ENCODE measurements at places on chromosomes 3 and 15.

GRCh38 chr15:32834156-32834555 is 116.4 kb downstream of the GREM1 start:
- no peak overlapping the region for H3K4me3 ChIP-seq
- H3K36me3 ChIP-seq: no peaks in the 10 kb centered on the region
- H3K4me1 ChIP-seq: peaks cover 7% of the 10 kb centered on the region
- peak; percentile 23 for DNase-seq
- no peaks in the 10 kb centered on the region for H3K27me3 ChIP-seq

DNA sequence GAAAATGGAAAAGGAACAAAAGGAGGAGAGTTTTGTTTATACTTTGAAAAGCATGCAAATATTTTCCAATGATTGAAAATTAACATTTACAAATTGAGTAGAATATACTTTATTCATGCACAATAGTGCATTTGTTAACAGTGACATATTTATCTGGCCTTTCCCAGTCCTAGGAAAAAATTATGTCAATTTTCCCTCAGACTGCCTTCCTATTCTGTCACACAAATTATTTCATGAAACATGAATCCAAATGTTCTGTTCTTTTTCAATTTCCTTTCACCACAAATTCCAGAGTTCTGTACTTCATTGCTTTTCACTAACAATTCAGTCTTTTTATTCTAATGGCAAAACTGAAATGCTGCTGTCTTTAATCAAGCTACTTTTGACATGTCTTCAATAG is 945.1 kb downstream of the ROBO1 start:
- no peak overlapping the region for H3K4me3 ChIP-seq
- H3K27me3 ChIP-seq: no peaks in the 10 kb centered on the region
- no peaks in the 10 kb centered on the region for H3K36me3 ChIP-seq
- no peaks in the 10 kb centered on the region for H3K4me1 ChIP-seq
- DNase-seq: no peak

- no peak overlapping the region for H3K4me3 ChIP-seq
- no peak overlapping the region for H3K27ac ChIP-seq
- H3K27me3 ChIP-seq: no peaks in the 10 kb centered on the region
- no peaks in the 10 kb centered on the region for H3K36me3 ChIP-seq
- DNase-seq: no peak
Measured at GRCh38 chr3:21927261-21927660, 176.3 kb upstream of the ZNF385D start.

- DNase-seq: no peak
- H3K36me3 ChIP-seq: no peaks in the 10 kb centered on the region
- peaks cover 17% of the 10 kb centered on the region for H3K4me1 ChIP-seq
- no peaks in the 10 kb centered on the region for H3K27me3 ChIP-seq
Measured at GRCh38 chr3:42161050-42161935, 70.1 kb downstream of the TRAK1 start.

DNA sequence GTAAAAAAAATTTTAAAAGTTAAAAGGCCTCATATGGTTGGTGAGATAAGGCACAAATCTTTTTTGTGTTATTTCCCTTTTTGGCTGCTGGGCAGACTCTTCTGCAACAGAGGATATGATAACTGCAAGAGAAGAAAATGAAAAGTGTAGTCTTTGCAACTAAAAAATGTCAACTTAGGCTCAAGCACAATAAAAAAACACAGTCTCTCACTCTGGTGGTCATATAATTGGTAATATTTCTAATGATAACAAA is 15.4 kb downstream of the COMMD2 start:
- H3K27me3 ChIP-seq: no peaks in the 10 kb centered on the region
- H3K4me3 ChIP-seq: no peak overlapping the region

DNA sequence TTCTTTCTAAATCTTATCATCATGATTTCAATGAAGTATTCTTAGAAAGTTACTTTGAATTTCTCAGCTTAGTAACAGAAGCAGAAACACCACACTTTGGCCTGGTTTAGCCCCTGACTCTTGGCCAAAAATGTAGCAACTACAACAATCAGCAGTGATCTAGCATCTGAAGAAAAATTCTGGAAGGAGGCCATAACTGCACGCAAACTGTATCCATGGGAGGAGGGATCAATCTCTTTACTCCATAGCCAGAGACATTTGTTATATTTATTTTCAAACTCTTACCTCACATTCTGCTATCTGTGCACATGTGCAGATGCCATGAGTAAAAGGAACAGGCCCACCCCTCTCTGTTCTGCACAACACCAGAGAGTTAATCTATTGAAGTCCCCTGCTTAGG is 251.0 kb upstream of the P2RY1 start:
- no peaks in the 10 kb centered on the region for H3K4me1 ChIP-seq
- no peak overlapping the region for H3K4me3 ChIP-seq
- no peaks in the 10 kb centered on the region for H3K36me3 ChIP-seq
- DNase-seq: no peak
- H3K27me3 ChIP-seq: no peaks in the 10 kb centered on the region

- no peaks in the 10 kb centered on the region for H3K36me3 ChIP-seq
- DNase-seq: peak; percentile 66
- peak overlapping the region; percentile 95 for H3K27ac ChIP-seq
- no peaks in the 10 kb centered on the region for H3K27me3 ChIP-seq
- H3K4me1 ChIP-seq: peaks cover 69% of the 10 kb centered on the region
Measured at GRCh38 chr3:122067588-122068240, 12.6 kb downstream of the CD86 start.

GRCh38 chr3:10702961-10703740 is 112.9 kb upstream of the SLC6A11 start:
- H3K4me3 ChIP-seq: no peak overlapping the region
- no peak overlapping the region for H3K27ac ChIP-seq
- no peaks in the 10 kb centered on the region for H3K36me3 ChIP-seq
- no peak for DNase-seq
- H3K27me3 ChIP-seq: peaks cover 45% of the 10 kb centered on the region

DNA sequence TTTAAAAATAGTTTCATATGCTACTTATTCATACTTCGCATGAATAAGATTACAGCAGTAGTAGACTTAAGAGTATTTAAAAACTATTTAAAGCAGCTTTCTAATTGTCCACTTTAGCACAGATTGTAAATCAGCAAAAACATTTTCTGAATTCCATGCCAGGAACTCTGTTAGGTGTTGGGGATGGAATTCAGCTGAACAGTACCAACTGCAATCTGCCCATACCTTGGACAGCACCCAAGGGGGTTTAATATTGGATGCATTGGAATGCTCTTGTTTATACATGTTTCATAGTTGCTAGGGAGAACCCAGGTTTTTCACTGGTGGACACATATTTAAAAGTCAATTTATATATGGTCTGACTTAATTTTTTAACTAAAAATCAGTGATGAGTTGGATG is 74.8 kb downstream of the PPM1L start:
- no peaks in the 10 kb centered on the region for H3K27me3 ChIP-seq
- no peak for DNase-seq
- H3K27ac ChIP-seq: no peak overlapping the region

DNA sequence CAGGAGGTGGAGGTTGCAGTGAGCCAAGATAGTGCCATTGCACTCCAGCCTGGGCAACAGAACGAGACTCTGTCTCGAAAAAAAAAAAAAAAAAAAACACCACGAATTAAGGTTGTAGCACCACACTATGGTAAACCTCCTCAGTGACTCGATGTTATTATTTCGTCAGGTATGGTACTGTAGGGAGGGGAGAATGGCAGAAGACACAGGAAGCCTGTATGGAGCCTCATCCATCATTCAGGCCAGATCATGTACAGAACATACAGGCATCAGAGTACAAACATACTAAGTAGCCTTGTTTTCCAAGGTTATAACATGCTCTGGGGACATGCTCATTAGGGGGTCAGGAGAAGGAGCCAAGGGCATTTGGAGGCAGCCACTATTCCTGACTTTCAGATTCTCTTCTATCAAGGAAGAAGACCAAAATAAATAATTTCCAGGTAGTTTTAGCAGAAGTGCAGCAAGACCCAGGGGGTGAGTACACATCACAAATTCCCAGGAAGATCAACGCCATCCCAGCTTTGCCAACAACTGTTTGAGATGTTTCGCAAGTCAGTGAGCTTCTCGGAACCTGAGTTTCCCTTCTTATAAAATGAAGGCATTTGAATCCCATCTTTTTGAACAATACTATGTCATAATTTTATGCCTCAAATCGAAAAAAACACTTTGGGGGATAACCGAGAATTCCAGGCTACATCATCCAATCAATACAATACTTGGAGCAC is 79.8 kb downstream of the FOXP1 start:
- DNase-seq: peak; percentile 60
- no peak overlapping the region for H3K27ac ChIP-seq
- no peaks in the 10 kb centered on the region for H3K36me3 ChIP-seq
- H3K4me3 ChIP-seq: no peak overlapping the region

DNA sequence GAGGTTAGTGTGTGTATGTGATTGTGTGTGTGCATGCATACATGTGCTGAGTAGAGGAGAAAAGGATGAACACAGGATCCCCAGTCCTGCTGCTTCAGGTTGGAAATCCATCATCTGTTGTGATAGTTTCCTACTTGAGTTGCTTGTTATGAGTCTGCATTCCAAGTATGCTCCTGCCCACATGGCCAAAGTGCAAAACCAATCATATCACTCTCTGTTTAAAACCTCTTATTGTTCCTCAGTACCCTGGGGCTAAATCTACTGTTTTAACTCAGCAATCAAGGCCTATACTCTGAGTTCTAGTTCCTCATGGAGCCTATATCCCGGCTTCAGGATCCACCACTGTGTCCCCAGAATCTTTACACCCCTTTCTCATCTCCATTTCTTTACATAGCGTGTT is 139.9 kb upstream of the TLE3 start:
- H3K27me3 ChIP-seq: no peaks in the 10 kb centered on the region
- H3K27ac ChIP-seq: no peak overlapping the region
- H3K4me3 ChIP-seq: no peak overlapping the region
- DNase-seq: no peak

DNA sequence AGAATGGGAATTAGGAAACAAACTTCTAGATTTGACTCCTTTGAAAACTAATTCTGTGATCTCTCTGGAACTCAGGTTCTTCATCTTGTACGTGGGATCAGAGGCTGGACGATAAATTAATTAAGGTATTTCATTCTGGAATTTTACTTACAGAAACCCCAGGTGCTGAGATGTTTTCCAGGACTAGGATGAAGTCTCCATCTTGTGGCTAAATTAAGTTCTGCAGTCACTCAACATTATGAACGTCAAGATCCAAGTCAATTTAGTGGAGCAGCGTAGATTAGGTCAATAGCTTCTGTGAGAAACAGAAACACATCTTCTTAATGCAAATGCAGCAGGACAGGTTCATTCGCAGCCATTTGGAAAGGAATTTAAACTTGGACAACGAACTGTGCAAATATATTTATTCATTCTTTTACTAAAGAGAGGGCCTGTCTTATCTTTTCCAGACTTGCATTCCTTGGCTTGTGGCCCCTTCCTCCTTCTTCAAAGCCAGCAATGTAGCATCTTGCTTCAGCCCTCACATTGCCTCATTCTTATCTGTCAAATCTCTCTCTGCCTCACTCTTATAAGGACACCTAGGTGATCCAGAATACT is 26.7 kb upstream of the TMC3 start:
- no peaks in the 10 kb centered on the region for H3K4me1 ChIP-seq
- no peak overlapping the region for H3K27ac ChIP-seq
- no peak overlapping the region for H3K4me3 ChIP-seq
- DNase-seq: peak; percentile 32
